ENCODE measurements at places on chromosomes 5 and 9.

DNA sequence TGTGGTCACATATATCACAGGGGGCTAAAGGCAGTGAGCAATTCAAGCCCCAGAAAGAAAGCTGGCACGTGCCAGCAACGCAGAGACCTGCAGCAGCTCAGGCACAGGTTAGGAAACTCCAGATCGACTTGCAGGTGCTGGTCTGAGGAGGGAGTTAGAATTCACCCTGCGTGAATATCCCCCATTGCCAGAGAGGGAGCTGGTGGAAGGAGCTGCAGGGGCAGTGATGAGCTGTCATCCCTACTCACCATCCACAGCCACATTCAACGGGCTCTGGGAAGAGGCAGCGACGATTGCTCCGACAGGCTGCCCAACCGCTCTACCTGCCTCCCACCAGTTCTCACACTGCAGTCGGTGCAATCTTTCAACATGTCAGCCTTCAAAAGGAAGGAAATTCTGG, 40.8 kb upstream of the CLK4 start:
- no peak for DNase-seq

DNA sequence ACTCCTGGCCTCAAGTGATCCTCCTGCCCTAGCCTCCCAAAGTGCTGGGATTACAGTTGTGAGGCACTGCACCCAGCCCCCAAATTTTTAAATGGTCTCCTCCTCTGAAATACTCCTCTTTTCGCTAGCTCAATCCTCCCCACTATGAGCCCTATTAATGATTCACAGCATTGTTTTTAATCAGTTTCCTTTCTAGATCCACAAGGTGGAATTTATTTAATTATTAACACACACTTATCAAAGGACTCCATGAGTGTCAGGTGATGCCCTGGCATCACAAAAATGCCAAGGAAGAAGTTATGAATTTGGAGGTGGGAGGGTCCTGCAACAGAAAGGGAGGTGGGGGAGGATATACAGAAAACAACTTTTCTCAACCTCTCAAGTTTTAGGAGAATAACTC, 806.5 kb downstream of the PRELID2 start:
- no peak for DNase-seq

- DNase-seq = no peak
These were observed 78.1 kb downstream of the ADAMTS2 start for GRCh38 chr5:179267071-179267670.

- no peak for DNase-seq
These were observed 327.8 kb upstream of the ADCY2 start for GRCh38 chr5:7068156-7068555.

GRCh38 chr5:126046846-126047571, 376.2 kb upstream of the GRAMD2B start:
- no peak for DNase-seq

DNA sequence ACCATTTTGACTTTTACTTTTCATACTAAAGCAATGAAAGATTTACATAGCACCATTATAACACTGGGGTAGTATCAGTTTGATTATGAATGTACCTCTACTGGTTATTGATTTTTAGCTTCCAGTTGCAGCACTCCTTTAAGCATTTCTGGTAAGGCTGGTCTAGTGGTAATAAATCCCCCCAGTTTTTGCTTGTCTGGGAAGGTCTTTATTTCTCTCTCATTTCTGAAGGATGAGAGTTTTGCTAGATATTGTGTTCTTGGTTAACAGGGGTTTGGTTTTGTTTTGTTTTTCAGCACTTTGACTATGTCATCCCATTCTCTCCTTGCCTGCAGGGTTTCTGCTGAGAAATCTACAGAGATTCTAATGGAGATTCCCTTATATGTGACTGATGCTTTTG, 26.9 kb upstream of the IGFBPL1 start:
- DNase-seq = no peak

- no peak for DNase-seq
These were observed 133.8 kb downstream of the PDE4D start for GRCh38 chr5:59759600-59760351.
